ENCODE measurements at places on chromosomes 13 and 19.
A peak's percentile ranks its signal among the peaks of the same experiment; 100 is the strongest.

DNA sequence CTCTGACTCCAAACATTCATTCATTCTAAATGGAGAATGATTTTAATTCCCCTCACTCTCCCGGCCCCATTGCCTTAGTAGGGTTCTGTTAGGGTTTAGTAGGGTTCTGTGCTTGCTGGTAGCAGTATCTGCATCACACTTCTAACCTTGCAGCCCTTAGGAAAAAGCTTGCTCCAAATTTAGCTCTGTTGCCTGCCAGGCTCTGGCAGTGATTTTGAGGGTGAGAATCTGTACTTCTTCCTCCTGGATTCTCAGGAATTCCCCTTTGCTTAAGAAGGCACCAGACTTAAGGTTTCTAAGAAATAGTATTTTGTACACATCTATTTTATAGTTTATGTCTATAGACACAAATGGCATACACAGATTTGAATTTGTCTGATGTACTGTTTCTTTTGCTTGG is 14.7 kb downstream of the B3GLCT start:
- no peak for DNase-seq

DNA sequence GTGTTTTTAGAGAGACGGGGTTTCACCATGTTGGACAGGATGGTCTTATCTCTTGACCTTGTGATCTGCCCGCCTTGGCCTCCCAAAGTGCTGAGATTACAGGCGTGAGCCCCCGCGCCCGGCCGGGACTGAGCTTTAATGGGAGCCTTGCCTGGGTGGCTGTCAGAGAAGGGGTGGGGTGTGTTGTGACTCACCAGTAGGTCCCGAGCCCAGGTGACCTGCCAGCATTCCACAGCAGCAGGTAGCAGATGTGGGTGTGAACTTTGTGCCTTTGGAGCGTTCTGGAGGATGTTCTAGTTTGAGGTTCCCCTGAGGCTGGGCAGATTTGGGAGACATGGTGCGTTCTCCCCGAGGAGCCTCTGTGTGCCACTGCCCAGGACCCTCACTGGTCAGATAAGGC is 7.1 kb upstream of the EPN1 start:
- no peak for DNase-seq

- peak; percentile 79 for DNase-seq
Measured at GRCh38 chr19:3655402-3656072, 28.9 kb upstream of the CACTIN start.

DNA sequence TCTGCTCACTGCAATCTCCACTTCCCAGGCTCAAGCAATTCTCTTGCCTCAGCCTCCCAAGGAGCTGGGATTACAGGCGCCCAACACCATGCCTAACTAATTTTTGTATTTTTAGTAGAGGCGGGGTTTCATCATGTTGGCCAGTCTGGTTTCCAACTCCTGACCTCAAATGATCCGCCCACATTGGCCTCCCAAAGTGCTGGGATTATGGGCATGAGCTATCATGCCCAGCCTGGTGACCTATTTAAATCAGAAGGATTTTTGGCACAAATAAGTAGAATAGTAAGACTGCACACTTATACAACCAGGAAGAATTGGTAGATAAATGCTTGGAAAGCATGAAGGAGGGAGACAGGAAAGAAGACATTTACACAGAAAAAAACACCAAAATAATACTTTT is 53.4 kb upstream of the AKAP11 start:
- no peak for DNase-seq

DNA sequence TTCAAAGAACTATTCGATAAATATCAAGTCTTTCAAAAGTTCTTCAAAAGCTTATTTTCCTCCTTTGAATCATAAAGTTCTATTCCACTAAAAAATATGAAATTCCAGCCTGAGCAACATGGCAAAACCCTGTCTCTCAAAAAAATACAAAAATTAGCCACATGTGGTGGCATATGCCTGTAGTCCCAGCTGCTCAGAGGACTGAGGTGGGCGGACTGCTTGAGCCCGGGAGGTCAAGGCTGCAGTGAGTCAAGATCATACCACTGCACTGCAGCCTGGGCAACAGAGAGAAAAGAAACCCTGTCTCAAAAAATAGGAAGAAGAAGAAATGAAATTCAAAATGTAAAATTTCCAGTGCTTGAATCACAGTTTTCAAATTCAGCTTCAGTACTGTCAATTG is 24.6 kb downstream of the CAB39L start:
- no peak for DNase-seq

- DNase-seq: no peak
Measured at GRCh38 chr13:110811771-110812120, 98.2 kb downstream of the ING1 start.

- no peak for DNase-seq
Measured at GRCh38 chr13:94666065-94666464, 46.3 kb downstream of the SOX21 start.

GRCh38 chr13:105139380-105140285 is 1395.8 kb downstream of the EFNB2 start:
- peak; percentile 71 for DNase-seq

DNA sequence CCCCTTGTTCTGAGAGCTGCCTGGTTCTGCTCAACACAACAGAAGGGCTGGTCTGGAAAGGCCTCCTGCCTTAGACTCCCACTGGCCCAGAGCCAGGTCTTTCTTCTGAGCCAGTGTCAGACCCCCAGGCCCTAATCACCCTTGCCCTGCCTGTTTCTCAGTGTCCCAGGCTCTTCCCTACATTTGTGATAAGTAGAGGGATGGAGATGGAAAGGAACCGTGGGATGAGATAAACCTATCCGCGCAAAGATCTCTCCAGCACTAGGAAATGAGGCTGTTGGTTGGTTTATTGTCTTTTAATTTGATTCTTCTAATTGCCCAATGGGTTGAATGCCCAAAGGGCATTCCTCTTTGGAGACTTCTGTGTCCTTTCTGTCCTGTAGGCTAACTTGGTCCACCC is 470.0 kb downstream of the TSHZ3 start:
- DNase-seq: no peak

GRCh38 chr13:101155920-101156319 is 260.4 kb downstream of the NALCN start:
- DNase-seq: no peak

DNA sequence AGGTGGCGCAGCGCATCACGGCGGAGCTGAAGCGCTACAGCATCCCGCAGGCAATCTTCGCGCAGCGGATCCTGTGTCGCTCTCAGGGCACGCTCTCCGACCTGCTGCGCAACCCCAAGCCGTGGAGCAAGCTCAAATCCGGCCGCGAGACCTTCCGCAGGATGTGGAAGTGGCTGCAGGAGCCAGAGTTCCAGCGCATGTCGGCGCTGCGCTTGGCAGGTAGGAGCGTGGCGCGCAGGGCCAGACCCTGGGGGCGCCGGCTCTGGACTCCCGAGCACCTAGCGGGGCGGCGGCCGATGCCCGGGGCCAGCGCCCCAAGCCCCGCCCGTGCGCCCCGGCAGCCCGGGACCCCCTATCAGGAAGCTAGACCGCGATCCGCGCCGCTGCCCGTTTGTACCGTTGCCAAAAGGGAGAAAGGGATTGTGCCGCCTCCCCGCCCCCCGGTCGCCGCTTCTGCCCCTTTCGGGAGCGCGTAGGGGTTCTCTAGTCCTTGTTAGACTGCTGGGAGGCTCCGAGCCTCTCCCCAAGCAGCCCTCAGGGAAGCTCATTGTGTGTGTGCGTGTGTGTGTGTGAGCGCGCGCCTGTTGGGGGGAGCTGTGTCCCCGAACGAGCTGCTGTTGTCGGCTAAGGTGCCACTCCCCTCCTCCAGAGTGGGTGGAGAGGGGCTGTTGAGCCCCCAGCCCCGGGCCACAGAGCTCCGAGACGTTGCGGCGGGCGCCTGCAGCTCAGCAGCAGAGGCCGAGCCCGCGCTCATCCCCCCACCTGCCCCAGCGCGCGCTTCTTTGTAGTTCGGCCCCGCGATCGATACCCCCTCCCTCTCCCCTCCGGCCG is 1.5 kb downstream of the ONECUT3 start:
- no peak for DNase-seq

- DNase-seq: no peak
Measured at GRCh38 chr13:109816808-109817203, 30.4 kb upstream of the IRS2 start.

- no peak for DNase-seq
Measured at GRCh38 chr13:79990048-79990447, 350.9 kb downstream of the SPRY2 start.

DNA sequence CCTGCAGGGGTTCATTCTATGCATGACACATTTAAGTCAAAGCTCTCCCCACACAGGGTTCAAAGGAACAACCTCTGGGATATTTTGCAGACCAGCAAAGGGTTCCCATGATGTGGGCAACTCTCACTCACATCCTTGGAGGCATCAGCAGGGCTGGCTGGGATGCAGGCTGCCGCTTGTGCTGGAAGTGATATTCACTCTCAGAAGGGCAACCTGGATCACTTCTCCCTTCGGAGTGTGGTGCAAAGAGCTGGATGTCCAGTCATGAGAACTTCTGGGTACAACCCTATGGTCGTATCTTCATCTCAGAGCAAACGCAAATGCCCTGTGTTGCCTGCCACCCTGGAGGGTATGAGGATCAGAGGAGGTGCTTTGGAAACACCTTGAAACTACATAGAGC is 98.6 kb downstream of the ZDHHC20 start:
- no peak for DNase-seq

GRCh38 chr19:36140304-36141038 is 605 bp downstream of the CAPNS1 start:
- DNase-seq: peak; percentile 54

GRCh38 chr13:108743522-108743921 is 114.1 kb downstream of the MYO16 start:
- DNase-seq: no peak

GRCh38 chr13:96994017-96994857 is at the start of gene OXGR1:
TSS of gene OXGR1 (minus strand) at chr13:96994476. CDS start at chr13:96987759, 6,717 bp downstream.
- no peak for DNase-seq

DNA sequence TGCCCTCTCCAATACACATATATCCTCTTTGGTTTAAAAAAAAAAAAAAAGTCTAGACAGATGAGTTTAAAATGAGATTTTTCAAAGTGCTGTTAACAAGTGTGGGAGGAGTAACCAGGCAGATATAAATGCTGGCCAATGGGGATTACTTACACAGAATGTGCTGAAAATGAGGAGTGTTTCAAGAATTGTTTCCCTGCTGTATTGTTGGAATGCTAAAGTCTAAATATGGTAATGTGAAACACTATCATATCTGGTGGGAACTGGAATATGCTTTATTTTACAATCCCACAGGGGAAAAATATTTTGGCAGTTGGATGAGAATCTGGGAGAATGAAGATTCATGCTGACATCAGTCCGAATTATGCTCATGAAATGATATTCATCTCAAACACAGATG is 250.7 kb downstream of the DCT start:
- DNase-seq: no peak

DNA sequence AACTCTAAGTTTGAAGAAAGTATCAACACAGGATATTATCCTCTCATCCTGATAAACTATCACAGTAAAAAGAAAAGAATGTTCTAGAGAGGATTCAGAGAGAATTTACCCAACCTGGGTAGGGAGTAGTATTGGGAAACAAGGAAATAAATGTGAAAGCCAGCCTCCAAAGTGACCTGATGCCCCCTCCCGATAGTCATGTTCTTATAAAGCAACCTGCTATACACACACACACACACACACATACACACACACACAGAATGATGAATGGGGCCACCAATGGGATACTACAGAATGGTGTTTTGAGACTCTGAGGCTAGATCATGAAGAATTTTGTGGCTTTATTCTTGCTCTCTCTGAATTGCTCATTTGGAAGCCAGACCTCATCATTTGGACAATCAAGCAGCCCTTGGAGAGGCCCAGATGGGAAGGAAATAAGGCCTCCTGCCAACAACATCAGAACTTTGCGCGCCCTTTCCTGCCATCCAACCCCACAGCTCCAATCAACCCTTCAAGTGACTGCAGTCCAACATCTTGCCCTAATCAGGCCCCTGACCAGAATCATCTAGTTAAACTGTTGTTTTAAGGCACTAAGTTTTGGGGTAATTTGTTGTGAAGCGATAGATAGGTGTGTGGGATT is 807.9 kb upstream of the ARGLU1 start:
- DNase-seq: no peak

- DNase-seq: no peak
Measured at GRCh38 chr19:43229315-43229714, 23.9 kb upstream of the PSG4 start.

DNA sequence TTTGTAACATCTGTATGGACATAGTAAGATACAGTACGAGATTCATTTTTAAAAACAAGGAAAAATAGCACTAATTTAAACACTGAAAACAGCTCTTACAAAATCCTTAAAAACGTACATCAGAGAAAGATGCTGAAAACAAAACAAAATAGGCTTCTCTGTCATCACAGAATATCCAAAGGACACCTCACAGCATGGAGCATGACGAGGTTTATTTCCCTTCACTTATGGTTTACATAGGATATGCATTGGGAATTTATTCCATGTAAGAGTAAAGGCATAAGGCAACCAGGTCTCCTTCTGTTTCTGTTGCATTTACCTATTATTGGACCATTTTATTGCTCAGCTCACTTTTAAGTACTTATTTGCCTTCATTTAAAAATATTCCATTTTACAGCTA is 3.0 kb downstream of the KCTD12 start:
- DNase-seq: no peak

GRCh38 chr19:41546386-41546789 is 29.6 kb upstream of the CEACAM21 start:
- DNase-seq: no peak

GRCh38 chr13:109743706-109744453 is 42.5 kb downstream of the IRS2 start:
- peak; percentile 65 for DNase-seq

- no peak for DNase-seq
Measured at GRCh38 chr19:4174213-4174894, 8.0 kb downstream of the SIRT6 start.

- DNase-seq: no peak
Measured at GRCh38 chr13:60655256-60655655, 258.2 kb downstream of the TDRD3 start.

DNA sequence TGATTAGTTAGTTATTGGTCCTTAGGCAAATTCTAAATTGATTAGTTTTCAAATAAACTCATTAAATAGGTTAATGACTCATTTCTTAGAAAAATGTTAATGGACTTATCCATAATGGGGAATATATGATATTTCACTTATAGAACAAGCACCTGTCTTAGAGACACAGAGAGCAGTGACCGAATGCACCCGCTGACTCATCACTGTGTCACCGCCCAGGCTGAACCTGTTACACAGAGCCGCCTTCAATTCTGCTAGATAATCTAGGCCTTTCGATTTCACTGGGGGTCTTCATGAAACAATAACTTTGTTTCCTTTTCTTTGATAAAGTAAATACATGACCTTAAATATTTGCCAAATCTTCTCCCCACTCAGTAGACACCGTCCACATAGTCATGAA is 13.1 kb downstream of the IRS2 start:
- no peak for DNase-seq

DNA sequence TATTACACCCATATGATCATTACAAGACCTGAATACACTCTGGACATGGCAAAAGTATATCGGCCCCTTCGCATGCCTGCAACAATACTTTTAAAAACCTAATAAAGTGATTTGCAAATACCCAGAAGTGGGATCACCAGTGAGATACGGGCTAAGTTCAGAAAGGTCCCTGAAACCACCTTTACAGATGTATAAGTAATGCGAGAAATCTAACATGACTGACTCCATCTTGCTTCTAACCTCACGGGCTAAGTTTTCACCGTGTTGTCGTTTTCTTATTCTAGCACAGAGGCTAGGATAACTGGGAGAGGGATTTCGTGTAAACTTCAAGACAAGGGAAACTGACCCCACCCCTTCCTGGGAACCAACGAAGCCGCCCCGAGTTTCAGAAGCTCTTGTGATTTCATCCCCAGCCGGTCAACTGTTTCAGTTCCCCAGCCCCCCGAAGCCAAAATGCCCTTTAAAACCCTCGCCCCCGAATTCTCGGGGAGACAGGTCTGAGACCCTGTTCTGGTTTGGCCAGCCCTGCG is 703 bp downstream of the NEK3 start:
- no peak for DNase-seq

- DNase-seq: no peak
Measured at GRCh38 chr13:108987517-108987916, 358.1 kb downstream of the MYO16 start.

Measured in NCI-H1694 (cell line).